A673 (cell line): ENCODE measurements at places on chromosomes 4 and X. TPM values are rescaled to one million over a fixed set of nuclear protein-coding genes. Genes with fewer than 3 reads are reported as not detected.

The NXF3 gene
- total RNA-seq: 0.46 TPM in 1 of 2 replicates, not detected in the other

DNA sequence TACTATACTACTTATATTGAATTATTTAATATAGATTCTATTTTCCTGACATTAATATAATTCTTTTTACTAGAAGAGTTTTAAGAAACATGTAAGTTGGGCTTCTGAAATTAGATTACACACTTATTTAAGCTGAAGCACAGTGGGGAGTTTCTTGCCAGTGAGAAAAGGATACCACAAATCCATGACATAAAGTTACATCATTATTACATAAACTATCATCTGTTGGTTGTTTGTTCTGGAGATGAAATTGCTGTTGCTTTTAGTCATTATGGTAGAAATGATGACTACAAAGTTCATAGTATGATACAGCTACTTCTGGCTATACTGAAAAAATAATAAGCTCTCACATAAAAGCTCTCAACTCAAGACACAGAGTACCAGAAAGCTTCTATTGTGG lies 880.4 kb downstream of the PCDH18 start:
- DNase-seq: peak; percentile 2
- no peaks in the 10 kb centered on the region for H3K27me3 ChIP-seq
- H3K36me3 ChIP-seq: no peaks in the 10 kb centered on the region
- no peak overlapping the region for H3K27ac ChIP-seq
- H3K4me3 ChIP-seq: no peak overlapping the region
- peaks cover 5% of the 10 kb centered on the region for H3K4me1 ChIP-seq

DNA sequence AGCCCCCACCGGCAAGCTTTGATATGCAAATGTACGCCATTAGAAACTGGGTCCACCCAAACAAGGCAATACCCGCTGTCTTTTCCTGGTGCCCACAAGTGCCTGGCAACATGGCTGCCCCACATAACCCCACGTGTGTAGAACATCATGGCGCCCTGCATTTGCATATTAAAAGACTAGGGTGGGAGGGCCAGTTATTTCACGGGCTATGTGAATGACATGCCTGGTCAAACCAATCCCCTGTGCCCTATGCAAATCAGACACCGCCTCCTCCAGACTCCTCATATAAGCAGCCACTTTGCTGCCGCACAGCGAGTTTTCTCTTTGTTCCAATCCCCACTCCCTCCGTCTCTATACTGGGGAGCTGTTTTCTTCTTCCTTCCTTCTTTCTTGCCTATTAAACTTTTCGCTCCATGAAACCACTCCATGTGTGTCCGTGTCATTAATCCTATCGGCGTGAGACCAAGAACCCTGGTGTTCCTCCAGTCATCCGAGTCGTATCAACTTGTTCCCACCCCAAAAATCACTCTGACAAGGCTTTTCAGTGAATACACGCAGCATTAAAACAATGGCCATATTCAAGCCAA lies 112.6 kb upstream of the SORBS2 start:
- no peak overlapping the region for H3K4me3 ChIP-seq
- no peaks in the 10 kb centered on the region for H3K36me3 ChIP-seq
- H3K27me3 ChIP-seq: peaks cover 26% of the 10 kb centered on the region

- H3K4me1 ChIP-seq: no peaks in the 10 kb centered on the region
- DNase-seq: no peak
- H3K36me3 ChIP-seq: no peaks in the 10 kb centered on the region
- no peak overlapping the region for H3K27ac ChIP-seq
Observed at GRCh38 chr4:148162519-148162918, 279.7 kb downstream of the NR3C2 start.

GRCh38 chr4:155033604-155034003 lies 174.8 kb upstream of the NPY2R start:
- no peaks in the 10 kb centered on the region for H3K36me3 ChIP-seq
- DNase-seq: no peak
- no peaks in the 10 kb centered on the region for H3K27me3 ChIP-seq
- no peaks in the 10 kb centered on the region for H3K4me1 ChIP-seq
